NT2/D1 (cell line): ENCODE measurements at places on chromosomes 3 and 15.

DNA sequence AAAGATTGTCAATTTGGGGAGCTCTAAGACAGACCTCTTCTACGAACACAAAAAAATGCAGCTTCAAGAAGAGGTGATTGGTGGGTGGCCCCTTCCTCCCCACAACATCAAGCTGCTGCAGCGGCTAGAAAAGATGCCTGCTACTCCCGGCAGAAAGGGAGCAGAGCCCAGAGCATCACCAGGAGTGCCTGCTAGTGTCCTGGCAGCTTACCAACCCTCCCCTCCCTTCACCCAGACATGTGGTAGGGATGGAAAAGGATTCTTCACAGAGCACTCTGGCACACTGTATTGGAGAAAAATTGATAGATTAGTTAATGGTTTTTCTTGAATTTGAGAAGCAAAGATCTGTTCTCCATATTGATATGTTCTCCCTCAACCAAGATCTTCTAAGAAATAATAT lies 10.8 kb downstream of the IP6K1 start:
- no peak for DNase-seq

- DNase-seq, result no peak
Observed at GRCh38 chr15:27353856-27354255, 382.9 kb downstream of the GABRG3 start.

DNA sequence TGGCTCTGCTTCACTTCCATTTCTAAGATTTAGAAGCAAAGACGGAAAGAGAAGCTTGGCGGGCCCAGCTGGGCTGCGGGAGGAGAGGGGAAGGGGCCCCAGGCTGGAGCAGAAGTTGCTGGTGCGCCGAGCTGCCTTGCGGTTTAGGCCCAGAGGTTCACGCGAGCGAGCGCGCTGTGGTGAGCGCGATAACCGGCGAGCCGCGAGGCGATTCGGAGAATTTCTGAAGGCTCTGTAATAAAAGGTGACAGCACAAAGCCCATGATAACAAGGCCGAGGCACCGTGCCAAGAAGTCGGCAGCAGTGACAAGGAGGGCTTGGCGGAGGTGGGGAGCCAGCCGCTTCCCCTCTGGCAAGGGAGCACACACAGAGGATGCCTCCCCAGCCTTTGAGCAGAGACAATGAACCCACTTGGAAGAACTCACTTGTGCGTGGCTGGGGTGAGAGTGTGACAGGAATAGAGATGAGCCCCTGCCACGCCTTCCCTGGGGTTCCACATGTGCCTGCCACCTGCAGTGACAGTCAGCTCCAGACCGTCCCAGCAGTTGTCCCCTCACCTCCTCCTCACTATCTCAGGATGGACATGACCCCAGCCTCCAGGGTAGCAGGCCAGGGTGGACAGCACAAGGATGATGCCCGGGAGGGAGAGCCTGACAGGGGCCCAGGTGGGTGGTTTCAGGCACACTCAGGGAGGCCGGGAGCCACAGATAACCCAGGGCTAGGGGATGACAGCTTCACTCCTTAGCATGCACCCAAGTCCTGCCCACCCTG lies 315.2 kb downstream of the UACA start:
- no peak for DNase-seq

DNA sequence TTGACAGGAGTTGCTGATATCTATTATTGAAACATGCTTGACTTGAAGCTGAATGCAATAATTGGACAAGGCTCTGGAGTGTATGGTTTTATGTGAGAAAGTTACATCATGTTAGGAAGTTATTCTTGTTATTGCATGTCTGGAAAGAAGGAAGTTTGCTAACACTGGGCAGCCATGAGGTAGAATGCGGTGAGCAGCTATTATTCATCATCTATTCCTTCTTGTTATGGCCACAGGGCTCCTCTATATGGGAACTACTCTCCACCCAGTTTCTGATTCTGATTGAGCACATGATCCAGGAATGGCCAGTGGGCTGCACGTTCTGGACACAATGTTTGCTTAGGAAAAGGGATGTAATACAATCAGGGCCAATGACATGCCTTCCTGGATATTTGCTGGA lies 37.8 kb upstream of the SCN5A start:
- no peak for DNase-seq

DNA sequence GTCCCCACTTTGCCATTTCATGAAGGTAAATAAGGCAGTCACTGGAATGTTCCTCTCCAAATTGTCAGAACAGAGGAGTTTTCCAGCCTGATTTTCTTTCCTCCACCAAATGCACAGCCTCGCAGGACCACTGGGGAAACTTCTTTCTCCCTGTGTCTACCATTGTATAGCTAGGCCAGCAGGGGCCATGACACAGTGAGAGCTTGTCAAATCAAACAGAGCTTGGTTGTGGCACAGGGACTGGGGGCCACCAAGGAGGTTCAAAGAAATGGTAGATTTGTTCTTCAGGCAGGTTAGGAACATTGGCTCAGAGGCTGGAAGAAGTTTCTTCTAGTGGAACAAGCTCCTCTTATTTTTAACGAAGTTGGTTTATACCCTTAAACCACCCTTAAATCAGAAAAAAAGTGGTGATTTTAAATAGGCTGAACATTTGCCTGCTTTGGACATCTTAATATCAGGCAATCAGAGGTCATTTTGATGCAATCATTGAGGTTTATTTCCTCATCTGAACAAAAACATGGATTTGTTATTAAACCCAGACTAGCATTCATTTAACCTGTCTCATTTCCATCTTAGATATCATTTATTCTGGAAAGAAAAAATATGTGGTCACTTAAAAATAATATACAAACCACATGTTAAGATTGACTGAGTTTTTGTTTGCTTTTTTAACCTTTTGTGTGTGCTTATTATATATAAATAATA lies 105.6 kb downstream of the GTPBP8 start:
- no peak for DNase-seq

DNA sequence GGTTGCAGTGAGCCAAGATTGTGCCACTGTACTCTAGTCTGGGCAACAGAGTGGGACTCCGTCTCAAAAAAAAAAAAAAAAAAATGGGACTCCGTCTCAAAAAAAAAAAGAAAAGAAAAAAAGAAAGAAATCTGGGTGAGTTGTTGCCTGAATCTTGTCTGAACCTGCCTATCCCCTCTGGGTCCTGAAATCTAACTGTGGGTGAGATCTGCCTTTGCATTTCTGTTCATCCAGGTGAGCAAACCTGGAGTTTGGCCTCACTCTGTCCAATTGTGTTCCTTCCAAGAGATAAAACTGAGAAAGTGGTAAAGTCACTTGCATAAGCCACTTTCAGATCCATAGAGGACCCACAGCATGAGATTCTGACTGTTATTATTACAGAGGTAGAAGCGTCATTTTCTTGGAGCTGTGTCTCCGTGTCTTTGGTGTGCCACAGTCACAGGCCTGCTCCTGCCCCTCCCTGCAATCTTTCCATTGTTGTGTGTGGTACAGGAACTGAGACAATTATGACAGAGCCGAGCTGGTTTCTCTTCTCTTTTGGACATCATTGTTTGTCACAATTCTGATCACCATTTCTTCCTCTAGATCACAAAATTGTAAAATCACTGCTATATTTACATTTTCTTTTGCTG lies 235.9 kb downstream of the LPP start:
- no peak for DNase-seq

DNA sequence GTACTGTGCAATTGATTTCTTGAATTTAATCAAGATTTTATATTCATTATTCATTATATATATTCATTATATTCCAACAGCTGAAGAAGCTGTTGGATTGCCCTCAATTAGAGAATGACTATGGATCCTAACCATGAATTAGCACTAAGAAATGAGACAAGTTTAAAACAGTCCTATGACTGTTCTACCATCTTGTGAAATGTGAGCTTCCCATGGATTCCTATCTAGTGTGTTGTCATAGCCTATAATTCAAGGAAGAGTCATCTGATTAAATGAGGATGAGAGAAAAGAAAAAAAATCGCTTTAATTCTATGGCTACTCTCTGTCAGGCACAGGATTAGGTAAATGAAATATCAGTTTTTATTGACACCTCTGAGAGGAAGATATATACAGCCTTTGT lies 696.6 kb upstream of the NAALADL2 start:
- no peak for DNase-seq

DNA sequence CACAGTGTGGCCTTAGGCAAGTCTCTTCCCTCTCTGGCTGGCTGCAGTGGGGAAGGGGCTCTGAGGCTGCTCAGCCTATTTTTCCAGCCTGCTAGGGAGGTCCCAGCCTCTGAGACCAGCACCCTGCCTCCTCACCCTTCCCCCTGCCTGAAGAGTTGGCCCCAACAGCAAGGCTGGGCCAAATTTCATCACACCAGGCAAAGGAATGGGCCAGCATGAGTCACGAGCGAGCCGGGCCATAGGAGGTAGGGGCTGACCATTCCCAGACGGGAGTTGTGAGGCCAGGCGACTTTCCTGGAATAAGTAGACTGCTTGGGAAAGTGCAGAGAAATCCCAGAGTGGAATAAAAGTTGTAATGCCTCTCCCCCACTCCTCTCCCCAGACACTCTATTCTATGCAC lies 5.7 kb upstream of the FBLN2 start:
- no peak for DNase-seq

DNA sequence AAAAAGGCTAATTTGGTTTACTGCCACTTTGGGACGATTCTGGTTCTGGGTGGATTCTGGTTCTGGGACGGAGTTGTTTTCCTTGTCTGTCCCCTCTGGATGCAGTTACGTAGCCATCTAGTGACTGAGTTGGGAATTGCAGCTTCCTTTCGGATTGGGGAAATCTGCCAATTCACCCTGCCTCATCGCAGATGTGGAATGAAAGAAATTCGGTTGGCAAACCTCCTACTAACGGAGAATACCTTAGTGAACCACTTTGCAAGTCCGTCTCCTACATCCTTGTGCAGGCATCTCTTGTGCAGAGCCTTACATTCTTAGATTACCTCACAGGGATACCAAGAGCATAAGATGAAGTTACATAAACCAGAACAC lies 31.5 kb upstream of the AP4E1 start:
- peak; percentile 67 for DNase-seq

- DNase-seq, result no peak
Observed at GRCh38 chr3:46538803-46539442, 27.2 kb downstream of the LRRC2 start.

DNA sequence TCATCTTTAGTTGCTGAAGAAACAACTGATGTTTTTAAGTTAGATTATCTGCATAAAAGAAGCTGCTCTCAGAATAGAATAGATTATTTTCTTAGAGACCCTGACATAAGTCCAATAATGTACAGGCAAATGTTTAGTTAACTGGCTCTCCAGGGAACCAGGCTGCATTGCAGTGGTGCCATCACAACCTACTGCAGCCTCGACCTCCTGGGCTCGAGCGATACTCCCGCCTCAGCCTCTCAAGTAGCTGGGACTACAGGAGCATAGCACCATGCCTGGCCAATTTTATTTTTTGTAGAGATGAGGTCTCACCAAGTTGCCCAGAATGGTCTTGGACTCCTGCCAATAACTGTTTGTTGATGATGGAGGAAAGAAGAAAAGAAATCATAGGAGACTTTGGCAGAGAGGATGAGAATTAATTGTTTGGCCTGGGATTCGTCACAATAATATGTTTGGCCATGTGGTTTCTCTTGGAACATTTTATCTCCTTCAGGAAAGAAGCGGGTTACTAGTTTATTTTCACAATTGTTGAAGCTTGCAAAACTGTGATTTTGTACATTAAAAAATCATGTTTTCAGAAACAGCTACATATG lies 429.2 kb downstream of the CADM2 start:
- DNase-seq, result no peak

DNA sequence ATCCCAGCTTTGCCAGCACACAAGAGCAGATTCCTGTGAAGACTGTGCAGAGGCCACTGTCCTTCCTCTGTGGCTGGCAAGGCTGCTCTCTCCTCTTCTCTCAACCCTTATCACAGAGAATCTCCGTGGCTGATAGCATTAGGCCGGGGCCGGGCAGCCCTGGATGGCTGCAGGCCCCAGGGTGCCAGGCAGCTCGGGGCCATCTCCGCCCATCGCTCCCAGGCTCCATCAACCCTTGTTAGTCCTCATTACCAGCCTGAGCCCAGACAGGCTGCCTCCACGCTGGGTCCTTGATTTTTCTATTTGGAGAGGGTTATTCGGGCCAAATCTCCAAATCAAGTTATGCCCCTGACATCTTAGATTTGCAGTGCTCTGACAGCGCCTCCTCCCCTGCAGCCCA lies 39.1 kb downstream of the MRPL46 start:
- no peak for DNase-seq

DNA sequence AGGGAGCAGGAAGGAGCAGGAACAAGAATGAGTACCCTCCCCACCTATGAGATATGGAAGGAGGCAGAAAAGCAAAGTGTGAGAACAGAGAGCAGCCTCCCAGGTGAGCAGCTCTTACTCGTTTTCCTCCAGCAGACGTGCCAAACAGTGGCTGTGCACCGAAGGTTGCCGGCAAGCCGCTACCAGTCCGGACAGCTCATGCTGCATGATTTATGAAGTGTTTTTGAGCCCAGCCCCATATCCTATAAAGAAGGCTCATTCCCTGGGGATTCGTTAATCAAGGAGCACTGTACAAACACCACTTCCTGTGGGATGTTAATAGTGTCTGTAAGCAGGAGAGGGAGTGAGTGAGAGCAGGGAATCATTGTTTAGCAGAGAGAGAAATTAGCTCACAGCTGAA lies 118.3 kb upstream of the FOXB1 start:
- no peak for DNase-seq

GRCh38 chr15:42057799-42058646 lies 36.3 kb downstream of the PLA2G4D start:
- DNase-seq, result no peak

DNA sequence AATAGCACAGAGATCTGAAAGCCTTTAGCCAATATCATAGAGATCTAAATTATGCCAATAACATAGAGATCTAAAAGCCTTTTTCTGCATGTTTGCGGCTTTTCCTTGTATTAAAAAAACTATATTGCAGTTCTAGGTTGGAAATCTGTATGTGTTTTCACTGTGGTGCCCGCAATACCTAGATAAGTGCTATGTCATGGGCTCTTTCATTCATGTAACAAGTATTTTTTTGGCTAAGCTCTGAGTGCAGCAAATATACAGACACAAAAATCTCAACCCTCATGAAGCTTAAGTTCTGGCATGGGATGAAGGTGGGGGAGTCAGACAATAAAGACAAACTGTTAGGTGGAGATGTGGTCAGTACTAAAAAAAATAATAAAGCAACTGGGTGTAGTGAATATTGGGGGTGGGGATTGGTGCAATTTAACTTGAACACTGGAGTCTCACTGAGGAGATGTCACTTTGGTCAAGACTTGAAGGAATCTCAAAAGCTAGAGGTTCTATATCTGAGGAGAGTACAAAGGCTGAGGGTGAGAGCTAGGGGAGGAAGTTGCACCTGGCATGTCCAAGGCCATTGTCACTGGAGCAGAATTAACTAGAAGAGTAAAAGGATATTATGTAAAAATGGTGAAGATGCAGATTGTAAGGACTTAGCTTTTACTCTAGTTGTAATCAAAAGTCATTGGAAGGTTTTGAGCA lies 973 bp downstream of the BUB1B start:
- no peak for DNase-seq

GRCh38 chr15:85330901-85331588 lies 49.4 kb upstream of the AKAP13 start:
- peak; percentile 64 for DNase-seq
